Kidney glomerular epithelial cell (primary cell): ENCODE measurements at places on chromosomes 2 and 18.

- DNase-seq: peak; percentile 93
Measured at GRCh38 chr18:12041561-12041960, 52.1 kb upstream of the ANKRD62 start.

- DNase-seq: peak; percentile 91
Measured at GRCh38 chr2:65456064-65456463, 23.7 kb upstream of the SPRED2 start.

DNA sequence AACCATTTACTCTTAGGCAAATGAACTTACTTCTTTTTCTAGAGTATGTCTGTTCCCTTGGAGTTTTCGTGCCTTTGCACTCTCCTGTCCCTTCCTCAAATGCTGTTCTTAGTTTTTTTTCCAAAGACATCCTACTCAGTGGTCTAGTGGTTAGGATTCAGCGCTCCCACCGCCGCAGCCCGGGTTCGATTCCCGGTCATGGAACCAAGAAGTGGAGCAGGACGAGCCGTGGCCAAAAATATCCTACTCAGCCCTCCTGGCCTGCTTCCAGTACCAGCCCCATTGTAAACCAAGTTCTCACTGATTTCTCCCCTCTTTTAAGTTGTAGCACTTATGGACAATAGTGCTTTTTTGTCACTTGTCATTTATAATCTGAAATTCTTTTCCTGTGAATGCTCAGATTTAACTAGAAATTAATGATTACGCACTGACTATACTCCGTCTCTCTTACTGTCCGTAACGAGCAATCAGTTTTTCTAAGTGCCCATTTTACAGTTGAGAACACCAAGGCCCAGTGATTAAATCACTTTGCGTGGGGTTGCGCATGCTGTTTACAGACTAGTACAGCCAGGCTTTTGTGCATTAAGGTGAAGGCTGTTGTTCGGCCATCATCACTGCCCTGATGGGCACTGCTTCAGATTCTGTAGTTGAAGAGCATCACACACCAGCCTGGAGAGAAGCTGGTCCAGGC is 17.9 kb downstream of the GREB1 start:
- DNase-seq: no peak

GRCh38 chr2:236473691-236474090 is 95.9 kb upstream of the ACKR3 start:
- DNase-seq: no peak

DNA sequence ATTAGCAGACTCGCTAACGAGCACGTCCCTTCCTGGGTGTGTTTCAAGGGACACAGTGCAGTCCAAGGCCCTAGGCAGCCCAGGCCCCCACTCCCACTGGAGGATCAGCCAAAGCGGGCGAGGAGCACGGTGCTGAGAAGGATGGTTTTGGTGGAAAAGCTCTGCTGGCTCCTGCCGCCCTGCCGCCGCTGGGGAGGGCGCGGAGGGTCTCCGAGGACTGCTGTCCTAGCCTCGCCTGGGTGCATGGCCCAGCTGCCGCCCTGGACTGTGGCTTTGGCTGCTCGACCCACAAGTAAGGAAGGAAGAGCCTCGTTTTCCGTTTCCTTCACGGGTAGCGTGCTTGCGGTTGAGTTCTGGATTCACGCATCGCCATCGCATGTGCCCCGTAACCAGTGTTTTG is 79.9 kb downstream of the MTCL1 start:
- no peak for DNase-seq

GRCh38 chr2:120224735-120225548 is 1.7 kb upstream of the TMEM185B start:
- DNase-seq: no peak

DNA sequence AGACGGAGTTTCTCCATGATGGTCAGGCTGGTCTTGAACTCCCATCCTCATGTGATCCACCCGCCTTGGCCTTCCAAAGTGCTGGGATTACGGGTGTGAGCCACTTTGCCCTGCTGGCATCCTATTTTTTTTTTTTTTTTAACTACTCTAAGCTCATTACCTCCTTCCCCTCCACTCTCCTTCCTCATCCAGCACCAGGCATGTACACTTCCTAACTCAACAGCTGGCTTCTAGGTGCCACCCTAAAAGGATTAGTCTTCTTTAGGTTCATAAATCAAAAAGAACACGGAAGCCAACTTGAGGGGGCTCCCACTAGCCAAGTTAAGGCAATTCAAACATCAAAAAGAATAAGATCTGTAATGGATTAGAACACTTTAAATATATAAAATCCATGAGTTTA is 70.6 kb upstream of the TEX51 start:
- no peak for DNase-seq

GRCh38 chr2:17918789-17919188 is 40.3 kb downstream of the KCNS3 start:
- DNase-seq: no peak

DNA sequence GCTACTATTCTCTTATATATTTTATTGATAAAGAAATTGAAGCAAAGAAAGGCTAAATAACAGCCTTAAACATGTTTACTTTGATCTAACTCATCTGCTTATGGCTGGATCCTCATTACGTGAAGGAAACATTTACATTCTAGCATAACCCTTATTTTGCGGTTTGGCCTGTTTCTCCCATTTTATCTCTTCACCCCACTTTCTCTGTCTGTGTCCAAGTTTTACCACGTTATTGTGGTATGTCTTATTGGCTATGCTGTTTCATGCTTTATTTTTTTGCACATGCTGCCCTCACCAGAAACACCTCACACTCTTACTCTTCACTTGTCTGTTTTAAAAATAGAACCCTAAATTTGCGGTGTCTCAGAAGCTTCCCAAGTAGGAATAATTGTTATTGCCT is 78.5 kb downstream of the RPIA start:
- no peak for DNase-seq

DNA sequence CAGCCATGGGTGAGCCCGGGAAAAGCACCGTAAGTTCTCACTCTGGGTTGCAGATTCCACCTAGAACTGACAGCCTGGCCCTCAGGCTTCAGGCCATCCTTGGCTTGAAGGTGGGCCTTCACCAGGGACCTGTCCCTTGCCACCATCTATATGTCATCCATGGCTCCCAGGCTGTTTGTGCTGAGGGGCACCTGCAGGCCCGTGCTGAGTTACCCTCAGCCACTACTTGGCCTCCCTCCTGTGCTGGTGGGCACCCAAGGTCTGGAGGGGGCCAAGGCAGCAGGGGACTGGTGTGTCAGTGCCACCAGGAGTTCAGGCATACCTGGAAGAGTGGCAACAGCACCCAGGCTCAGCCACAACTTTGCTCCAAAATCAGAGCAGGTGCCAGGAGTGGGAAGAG is 326.2 kb upstream of the SMIM21 start:
- DNase-seq: no peak

- DNase-seq: no peak
Measured at GRCh38 chr2:121093692-121094091, 191.3 kb downstream of the TFCP2L1 start.

DNA sequence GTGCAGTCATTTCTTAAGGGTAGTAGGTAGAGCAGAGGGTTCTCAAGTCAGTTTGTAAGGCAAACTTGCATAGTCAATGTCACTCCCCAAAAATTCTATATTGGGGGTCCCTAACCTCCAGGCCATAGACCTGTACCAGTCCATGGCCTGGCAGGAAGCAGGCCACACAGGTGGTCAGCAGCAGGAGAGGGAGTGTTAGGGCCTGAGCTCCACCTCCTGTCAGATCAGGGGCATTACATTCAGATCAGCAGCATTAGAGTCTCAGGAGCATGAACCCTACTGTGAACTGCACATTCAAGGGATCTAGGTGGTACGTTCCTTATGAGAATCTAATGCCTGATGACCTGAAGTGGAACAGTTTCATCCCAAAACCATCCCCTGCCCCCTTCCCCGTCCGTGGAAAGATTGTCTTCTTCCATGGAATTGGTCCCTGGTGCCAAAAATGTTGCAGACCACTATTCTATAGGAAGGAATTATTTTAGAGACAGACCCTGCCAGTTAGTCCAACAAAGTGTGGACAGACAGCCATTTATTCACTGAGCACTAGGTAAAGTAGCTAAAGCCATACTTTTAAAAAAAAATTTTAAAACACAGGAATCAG is 6.7 kb downstream of the COA5 start:
- DNase-seq: peak; percentile 30

GRCh38 chr2:134718023-134718816 is 580 bp downstream of the TMEM163 start:
- no peak for DNase-seq

DNA sequence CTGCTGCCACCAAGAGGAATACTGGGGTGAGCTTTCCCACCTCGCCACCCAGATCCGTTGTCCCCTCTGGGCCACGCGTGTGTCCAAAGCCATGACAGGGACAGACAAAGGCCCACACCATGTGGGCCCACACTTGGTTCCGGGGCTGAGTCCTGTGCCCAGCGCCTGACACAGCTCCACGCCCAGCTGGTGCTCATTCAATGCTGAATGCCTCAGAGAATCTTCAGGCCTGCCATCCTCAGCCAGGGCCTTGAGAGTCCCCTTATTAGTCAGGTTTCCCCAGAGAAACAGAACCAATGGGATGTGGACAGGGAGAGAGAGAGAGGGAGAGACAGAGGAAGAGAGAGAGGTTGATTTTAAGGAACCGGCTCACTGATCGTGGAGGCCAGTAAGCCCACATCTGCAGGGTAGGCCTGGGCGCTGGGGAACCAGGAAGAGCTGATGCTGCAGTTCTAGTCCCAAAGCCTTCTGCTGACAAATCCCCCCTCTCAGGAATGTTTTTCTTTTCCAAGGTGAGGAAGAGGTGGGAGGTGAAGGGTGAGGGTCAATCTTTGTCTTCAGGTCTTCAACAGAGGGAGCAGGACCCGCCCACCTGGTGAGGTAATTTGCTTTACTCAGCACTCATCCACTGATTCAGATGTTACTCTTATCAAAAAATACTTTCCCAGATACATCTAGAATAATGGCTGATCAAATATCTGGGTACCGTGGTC is 10.2 kb upstream of the SPATA3 start:
- DNase-seq: no peak

- DNase-seq: no peak
Measured at GRCh38 chr18:80213182-80213581, 34.1 kb downstream of the PARD6G start.

- no peak for DNase-seq
Measured at GRCh38 chr2:66236067-66236685, 198.7 kb upstream of the MEIS1 start.

DNA sequence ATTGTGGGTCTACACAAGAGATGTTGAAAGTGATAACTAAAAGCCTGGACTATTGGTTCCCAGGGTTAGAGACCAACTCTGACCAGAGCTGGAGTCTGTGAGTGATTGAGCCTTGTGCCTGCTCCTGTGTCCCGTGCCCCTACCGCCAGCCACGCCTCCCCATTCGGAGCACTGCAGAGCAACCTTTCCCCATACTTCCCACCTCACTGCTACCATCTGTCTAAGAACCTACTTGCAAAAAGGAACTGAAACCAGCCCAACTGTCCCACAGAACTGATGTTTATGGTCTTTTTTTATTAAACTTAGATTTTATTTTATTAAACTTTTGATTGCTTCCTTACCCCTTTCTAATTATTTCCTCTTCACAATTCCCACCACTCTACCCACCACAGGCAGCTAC is 300.3 kb upstream of the MGAT5 start:
- DNase-seq: no peak

GRCh38 chr2:169363560-169364150 is 1.3 kb upstream of the LRP2 start:
- DNase-seq: no peak

DNA sequence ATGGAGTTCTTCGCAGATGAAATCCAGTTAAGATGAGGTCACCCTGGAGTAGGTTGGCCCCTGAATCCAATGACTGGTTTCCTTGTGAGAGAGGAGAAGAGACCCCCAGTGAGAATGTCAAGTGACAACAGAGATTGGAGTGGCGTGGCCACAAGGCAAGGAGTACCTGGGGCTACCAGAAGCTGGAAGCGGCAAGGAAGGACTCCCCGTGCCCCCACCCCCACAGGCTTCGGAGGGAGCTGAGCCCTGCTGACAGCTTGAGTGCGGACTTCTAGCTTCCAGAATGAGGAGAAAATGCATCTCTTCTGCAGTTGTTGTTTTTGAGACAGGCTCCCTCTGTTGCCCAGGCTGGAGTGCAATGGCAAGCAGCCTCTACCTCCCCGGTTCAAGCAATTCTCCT is 78.0 kb upstream of the HPCAL1 start:
- DNase-seq: no peak

DNA sequence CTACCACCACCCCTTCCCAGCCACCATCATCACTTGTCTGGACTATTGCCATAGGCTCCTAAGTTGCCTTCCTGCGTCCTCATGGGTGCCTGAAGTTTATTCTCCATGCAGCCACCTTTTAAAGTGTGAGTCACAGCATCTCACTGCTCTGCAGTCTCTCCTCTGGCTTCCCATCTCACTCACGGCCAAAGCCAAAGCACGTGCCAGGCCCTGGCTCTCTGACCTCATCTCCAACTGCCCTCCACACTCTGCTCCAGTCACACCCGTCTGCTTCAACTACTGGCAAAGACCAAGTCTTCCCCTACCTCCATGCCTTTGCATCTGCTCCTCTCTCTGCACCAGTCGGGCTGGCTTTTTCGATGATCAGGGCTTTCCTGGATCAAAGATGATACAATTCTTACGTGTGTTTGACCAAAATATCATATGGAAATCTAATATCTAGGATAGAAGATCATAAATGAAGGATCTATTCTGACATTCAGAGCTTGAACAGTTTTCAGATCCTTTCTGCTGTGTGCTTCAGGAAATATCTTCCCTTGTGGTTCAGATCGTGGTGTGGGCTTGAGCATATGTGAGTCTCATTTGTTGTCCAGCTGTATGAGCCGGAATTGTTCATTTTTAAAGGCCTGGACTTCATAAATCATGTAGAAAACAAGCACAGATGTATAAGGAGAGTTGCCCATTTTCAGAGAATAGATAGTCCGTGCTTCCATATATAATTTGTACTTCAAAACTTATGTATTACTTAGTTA is 175.6 kb downstream of the PRKCE start:
- no peak for DNase-seq

DNA sequence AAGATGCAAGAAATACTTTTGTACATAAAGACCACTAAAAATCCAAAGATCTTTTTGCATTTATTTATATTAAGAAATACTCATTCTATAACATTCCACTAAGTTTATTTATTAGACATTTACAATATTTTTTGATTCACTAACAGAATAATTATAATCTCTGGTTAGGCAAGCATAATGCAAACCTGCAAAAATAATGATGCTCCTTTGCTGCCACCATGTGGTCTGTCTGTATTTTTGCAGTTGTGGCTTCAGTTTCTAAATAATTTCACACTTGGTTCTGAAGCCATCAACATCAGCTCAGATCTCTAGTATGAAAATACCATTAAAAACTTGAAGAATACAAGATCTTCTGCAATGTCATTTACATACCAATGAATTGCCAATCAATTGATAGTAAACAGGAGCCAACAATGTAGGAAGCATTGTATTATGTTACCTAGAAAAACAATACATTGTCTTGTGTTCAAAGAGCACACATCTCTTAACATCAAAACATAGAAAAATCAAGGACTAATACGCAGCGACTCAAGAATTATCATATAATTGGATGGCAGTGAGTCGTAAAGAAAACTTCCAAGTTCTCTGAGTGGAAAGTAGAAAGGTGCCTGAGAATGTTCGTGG is 28.8 kb upstream of the WDR75 start:
- peak; percentile 47 for DNase-seq

GRCh38 chr2:221675201-221675908 is 103.3 kb upstream of the EPHA4 start:
- no peak for DNase-seq

GRCh38 chr2:182980115-182980514 is 58.1 kb downstream of the NCKAP1 start:
- DNase-seq: peak; percentile 65

- no peak for DNase-seq
Measured at GRCh38 chr18:74360852-74361655, 45.4 kb downstream of the C18orf63 start.

GRCh38 chr2:100422320-100423055 is 5.0 kb upstream of the CHST10 start:
- DNase-seq: peak; percentile 45
